ENCODE measurements at places on chromosomes 1 and 21.

DNA sequence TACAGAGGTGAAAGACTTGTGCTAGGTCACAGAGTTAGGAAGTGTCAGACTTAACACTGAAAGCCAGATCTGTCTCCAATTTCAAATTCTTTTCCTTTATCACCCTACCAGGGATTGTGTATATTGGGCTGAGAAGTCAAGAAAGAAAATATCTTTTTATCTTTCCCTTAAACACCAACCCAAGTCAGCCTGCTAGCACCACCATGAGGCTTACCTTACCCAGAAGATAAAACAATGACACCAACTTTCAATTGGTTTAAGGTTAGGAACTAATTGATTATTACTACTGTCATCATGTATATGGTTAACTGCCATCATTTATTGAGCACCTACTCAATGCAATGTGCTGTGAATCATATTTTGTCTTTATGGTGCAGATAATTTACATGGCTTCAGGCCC is 178.9 kb upstream of the FOXD3 start:
- DNase-seq: no peak

- no peak for DNase-seq
Observed at GRCh38 chr1:206606867-206607266, 5.4 kb downstream of the EIF2D start.

DNA sequence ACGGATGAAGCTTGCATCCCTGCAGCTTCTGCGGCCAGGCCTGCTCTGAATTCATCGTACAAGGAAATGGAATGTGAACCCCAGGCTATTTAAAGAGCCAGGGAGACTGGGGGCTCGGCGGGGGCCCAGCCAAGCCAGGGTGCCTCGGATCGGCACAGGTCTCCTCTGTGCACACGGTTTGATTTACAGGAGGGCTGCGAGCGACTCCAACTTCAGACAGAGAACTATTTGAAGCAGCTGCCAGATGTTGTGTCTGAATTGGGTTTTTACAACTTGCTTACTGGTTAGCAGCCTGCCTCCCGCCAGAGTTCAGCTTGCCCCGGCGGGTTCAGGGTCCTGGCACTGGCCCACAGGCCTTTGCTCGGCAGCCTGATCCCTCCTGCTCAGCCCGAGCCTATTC is 83.2 kb downstream of the SPSB1 start:
- no peak for DNase-seq

- no peak for DNase-seq
Observed at GRCh38 chr1:210794445-210794844, 339.5 kb downstream of the KCNH1 start.

DNA sequence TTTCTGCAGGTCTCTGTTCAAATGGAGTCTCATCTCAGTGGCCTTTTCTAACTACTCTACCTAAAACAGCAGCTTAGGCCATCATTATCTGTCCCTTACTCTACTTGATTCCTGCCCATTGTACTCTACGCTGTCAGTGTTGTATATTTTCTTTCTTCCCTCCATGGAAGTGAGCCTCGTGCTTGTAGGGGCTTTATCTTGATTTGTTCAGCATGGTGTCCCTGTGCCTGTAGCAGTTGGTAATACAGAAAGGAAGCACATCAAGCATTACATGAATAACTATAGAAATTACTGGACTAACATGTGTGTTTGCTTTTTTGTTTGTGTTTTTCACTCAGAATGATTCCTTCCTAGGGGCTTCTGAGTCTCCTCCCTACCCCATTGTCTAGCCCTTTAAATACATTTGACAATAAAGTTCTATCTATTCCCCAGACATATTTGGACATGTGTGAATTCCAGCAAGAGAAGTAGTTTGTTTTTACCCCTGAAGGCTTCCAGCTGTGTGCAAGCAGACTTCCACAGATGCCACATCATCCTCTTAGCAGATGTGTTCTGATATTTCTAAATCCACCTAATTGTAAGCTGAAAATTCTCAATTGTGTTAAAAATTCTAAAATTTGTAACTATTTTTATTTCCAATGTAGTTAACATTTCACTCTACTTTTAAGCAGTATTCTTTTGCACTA is 40.3 kb downstream of the PRMT2 start:
- no peak for DNase-seq

GRCh38 chr21:20207335-20207734 is 790.9 kb upstream of the NCAM2 start:
- no peak for DNase-seq

DNA sequence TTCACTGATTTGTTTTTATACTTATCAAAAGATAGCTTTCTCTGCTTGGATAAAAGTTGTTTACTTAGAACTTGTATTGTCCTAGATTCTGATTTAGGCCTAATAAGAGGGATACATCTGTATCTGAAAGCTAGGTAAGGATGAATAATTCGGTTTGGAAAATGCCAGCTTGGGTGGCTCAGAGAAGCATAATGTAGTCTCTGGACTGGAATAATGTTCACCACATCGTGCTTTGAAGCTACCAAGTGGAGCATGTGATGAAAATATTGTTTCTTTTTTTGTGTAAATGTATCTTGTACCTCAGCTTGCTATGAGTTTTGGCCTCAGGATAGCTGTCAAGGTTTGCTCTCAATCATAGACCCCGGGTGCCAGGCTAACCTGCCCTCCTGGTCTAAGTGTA is 49.2 kb downstream of the VPS13D start:
- DNase-seq: no peak

GRCh38 chr1:212281590-212281989 is 3.6 kb upstream of the PPP2R5A start:
- DNase-seq: no peak

DNA sequence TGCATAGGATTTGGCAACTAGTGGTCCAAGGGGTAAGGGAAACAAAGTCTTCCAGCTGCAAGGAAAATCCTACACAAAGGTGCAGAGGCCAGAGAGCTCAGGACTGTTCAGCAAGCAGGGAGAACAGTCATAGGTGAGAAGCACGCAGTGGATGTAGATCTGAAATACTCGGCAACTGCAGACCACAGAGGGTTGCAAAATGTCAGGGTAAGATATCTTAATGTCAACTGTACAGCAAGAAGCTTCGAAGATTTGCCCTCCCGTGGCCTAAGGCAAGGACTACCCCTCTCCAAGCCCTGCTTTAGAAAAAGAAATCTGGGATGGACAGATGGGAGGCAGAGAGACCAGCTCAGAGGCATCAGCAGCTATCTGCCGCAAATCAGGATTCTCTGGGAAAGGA is 153.4 kb upstream of the IRF2BP2 start:
- no peak for DNase-seq

GRCh38 chr1:245512980-245513578 is 358.3 kb downstream of the KIF26B start:
- no peak for DNase-seq

DNA sequence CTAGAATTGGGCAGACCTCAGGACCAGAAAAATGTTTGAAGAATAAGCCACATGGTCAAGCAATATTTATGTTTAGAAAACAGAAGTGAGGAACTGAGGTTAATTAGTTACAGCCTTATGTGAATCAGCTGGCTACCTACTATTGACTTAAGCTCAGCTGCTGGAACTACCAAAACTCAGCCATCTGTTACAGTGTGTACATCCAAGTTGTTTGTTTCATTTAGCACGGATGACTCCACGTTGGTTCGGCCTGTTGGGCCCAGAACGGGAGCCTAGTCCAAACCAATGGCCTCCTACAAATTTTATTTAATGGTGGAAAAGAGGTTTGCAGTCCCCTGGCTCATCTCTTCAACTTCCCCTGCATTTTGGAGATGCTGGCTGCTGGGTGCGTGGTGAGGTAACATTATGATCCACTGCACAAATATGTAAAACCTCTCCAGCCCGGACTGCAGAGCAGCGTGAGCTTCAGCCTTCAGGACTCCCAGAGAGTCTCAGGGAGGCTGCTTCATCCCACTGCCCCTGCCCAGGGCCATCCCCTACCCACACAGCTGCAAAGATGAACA is 143.4 kb downstream of the ZZZ3 start:
- no peak for DNase-seq

- no peak for DNase-seq
Observed at GRCh38 chr1:43247256-43247921, 22.4 kb upstream of the TMEM125 start.

DNA sequence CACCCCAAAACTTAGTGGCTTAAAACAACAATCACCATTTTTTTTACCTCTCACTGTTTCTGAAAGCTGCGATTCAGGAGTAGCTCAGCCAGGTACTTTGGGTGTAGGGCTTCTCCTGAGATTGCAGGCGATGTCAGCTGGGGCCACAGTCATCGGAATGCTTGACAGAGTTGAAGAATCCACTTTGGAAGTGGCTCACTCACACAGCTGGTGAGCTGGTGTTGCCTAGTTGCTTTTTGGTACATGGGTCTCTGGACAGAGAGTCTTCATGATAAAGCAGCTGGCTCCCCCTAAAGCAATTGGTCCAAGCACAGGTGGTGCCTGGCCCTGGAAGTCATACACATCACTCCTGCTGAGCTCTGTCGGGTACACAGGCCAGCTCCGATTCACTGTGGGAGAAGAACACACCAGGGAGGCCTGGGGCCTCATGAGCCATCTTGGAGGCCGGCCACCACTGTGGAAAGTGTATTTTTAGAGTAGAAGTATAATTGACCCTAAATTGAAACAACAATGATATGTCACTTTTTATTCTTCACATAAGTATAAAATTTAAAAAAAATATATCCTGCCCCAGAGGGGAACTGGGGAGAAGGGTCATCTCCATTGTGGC is 75.2 kb upstream of the GALNT2 start:
- no peak for DNase-seq

Data from stimulated activated CD4-positive, alpha-beta T cell treated with anti-CD3 and anti-CD28 coated beads, Interleukin-15, amount 100 ng/mL, for 1 hour (primary cell).